Caki2 (cell line): ENCODE measurements at places on chromosomes 4 and X.

GRCh38 chr4:57154191-57154590, 44.0 kb upstream of the IGFBP7 start:
- no peak for DNase-seq

DNA sequence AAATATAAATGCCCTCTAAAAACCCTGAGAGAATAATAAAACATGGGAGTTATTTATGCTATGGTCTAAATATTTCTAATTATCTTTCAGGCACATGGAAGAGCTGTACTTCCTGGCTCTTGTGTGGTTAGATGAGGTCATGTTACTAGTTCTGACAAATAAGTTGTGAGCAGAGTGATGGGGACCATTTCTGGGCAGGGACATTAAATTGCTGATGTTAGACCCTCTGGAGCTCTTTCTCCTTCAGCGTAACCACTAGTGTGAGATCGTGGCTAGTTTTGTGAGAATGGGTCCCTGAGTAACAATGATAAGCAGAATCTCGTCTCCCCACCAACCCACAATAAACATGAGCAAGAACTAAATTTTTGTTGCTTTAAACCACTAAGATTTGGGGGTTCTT, 108.0 kb downstream of the MAML3 start:
- DNase-seq, result no peak

DNA sequence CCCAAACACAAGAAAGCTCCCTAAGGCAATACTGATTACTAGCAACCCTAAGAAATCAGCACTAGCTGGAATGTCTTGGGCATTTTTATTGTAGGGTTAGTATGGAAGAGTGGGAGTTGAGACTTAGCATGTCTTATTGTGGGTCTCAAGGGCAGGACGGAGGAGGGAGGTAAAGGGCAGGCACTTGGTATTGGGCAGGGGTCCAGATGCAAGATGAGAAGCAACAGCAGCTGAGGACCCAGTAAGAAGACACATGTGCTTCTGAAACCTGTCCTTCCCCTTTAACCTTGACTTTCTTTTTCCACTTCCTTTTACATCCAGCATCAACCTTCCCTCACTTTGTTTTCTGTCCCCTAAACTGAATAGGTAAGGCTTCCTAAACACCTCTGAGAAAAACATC, 37.4 kb downstream of the LARP7 start:
- DNase-seq, result no peak

GRCh38 chr4:86934771-86935565, at the start of gene AFF1:
AFF1 (plus strand) TSS chr4:86935011; CDS start chr4:86948534, 13,523 bp downstream.
- DNase-seq, result peak; percentile 84

DNA sequence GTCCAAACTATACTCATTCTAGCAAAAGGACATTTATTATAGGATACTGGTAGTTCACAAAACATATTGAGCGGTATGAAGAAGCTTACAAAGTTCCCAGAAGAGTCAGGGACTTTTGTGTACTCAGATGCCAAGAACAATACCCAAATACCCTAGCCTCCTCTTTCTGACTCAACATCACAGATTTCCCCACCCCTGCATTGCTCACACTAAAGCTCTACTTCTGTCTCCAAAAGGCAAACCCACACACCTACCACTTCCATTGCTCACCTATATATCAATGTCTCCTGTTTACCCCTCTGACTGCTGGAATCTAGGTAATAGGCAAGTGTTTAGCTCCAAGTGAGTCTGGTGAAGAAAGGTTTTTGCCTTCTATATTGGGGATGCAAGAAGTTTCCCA, 100.7 kb upstream of the HCCS start:
- DNase-seq, result no peak

DNA sequence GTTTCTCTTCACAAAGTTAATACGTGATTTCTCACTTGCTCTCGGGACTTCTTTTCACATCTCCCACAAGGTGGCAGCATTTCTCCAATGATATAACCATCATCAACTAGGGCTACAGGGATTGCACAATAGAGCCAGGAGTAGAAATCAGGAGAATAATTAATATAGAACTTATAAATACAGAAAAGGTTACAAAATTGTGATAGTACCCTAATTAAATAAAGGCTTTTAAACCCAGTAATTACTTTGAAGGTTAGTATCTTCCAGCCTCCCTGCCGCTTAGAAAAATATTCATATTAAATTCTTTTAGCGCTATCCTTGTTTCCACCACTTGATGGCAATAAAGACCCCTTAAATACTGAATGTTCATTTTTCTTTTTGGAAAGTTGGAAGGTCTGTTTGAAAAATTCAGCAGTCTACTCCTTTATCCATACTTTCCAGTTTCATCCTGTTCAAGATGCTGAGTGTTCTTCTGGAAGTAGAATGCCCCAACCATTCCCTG, 65.8 kb downstream of the RASGEF1B start:
- DNase-seq, result peak; percentile 53

DNA sequence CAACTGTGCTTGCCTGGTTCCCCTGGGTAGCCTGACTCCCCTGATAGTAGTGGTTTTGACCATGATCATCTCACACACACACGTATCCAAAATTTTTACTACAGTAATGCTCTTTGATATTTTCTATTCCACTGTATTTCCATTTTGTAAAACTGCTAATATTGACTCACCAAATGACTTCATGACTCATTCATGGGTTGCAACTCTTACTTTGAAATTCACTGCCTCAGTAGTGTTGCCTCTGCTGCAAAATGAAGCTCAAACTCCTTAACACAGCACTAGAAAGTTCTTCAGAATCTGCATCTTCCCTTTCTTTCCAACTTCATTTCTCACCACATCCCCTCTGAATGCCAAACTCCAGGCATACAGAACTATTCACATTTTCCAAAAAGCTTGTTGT, 20.3 kb downstream of the QRFPR start:
- DNase-seq, result no peak

DNA sequence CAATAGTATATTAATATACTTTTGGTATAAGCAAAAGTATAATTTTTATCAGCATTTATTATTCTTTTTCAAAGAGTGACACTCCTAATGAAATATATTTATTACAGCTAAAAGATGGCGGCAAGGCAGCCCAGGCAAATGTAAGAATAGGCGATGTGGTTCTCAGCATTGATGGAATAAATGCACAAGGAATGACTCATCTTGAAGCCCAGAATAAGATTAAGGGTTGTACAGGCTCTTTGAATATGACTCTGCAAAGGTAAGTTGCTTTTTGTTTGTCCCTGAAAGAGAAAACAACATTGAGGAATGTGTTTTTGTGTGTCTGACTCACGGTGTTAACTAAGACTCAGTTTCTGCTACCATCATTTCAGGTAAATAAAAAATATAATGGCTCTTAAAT, 71.9 kb downstream of the PDLIM5 start:
- DNase-seq, result no peak

DNA sequence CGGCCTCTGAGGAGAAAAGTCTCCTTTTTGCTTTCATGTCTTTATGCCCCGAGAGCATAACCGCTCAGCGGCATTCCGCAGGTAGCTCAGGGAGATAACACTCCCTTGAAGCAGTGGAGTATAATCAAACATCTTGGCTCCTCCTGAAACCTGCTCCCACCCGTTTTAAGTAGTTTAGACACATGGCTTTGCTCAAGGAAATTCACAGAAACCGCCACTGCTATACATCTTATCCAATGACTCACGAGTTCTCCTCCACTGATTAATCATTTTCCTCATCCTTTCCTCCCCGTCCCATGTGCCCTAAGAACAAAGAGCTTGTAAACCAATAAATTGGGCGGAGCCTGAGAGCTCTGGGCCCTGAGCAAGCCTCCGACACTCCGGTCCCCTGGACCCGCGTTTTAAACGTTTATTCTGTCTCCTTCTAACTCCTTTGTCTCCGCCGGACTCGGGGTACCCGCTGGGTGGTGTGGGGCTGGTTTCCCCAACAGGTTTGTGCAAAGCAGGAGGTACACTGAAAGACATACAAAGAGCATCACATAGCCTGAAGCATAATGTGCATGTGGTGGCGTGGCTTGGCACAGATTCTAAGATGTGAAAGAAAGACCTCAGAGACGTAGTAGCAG, 401.2 kb downstream of the TLL1 start:
- DNase-seq, result no peak
